ENCODE measurements at places on chromosomes 1 and 21.

- DNase-seq, result no peak
Observed at GRCh38 chr1:175404177-175404576, 211.6 kb upstream of the KIAA0040 start.

DNA sequence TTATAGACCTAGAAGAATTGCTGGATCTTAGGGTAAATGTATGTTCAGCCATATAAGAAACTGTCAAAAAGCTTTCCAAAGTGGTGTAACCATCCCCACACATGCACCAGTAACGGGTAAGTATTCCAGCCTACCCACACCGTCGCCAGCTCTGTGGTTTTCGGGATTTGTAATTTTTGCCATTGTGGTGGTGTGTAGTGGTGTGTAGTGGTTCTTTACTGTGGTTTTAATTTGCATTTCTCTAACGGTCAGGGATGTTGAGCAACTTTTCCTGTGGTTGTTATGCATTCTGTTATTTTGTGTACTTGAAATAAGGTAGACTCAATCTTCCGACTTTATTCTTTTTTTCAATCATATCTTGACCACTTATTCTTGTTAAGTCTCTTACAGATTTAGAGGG lies 342.4 kb upstream of the AJAP1 start:
- no peak for DNase-seq

- no peak for DNase-seq
Observed at GRCh38 chr1:195637539-195637938, 970.7 kb downstream of the KCNT2 start.

DNA sequence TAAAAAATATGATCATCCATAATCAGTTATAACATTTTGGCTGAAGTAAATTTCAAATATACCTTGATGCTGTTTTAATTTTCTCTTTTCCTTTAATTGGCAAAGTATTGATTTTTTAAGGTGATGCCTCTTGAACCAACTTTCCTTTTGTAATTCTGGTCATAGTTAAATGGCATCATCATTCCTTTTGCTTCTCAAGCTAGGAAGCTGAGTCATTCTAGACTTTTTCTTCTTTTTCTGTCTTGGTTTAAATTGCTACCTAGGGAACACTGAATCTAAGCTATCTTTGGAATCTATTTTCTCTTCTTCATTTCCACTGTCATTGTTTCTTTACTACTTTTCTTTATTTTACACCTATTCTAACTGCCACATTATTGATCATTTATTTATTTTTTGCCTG lies 162.7 kb downstream of the HMCN1 start:
- no peak for DNase-seq

DNA sequence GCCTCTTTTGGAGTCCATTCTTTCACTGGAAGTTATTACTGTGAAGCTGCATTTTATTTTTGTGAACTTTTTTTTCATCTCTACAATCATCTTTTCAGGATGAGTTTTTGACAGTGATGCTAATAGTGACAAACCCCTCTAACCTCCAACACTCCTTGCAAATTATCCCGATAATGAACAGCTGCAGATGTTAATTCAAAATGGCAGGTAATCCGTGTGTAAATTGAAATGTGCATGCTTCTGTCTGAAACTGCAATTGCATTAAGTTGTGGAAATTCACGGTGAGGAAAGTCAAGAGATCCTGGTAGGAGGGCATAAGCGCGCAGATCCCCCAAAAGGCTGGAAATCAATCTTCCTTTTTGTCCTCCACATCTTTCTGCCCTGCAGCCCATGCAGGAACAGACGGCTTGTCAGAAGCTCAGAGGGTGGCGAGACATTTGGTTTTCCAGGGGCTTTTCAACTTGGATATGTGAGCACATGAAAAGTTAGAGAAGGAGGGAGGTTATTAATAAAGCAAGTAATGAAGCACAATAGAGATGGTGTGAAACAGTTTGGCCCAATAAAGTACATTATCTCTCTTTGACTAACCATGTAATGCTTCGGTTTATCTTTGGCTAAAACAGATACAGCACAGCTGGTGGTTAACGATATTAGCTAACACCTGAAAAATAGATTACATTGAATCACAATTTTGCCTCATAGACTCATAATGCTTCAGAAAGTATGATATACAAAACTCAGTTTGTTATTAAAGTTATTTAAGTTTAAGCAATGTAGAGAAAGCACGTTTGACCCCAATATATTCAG lies 143.5 kb upstream of the COA6 start:
- no peak for DNase-seq

DNA sequence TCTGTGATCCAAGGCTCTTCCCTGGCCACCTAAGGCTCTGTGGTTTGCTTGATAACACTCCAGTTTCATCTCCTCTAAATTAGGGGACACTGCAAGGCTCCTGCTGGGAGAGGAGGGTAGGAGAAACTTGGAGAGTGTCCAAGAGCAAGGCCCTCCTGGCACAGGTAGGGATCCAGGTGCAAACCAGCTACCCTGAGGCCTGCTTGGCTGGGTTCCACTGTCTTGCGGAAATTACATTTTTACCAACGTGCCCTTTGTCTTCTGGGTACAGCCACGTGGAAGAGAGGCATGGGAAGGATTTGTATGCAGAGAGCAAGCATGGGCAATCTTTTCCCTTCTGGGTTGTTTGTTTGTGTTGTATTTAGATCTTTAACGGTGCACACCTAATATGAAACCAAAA lies 132.5 kb downstream of the PRDM2 start:
- DNase-seq, result no peak

GRCh38 chr21:24272521-24272938 lies 1334.8 kb downstream of the MRPL39 start:
- DNase-seq, result no peak

GRCh38 chr1:85202092-85202863 lies 1.5 kb upstream of the SYDE2 start:
- DNase-seq, result no peak

- DNase-seq, result no peak
Observed at GRCh38 chr1:160018347-160018746, 13.4 kb downstream of the PIGM start.

GRCh38 chr1:15420853-15421465 lies 11.3 kb downstream of the EFHD2 start:
- DNase-seq, result no peak

DNA sequence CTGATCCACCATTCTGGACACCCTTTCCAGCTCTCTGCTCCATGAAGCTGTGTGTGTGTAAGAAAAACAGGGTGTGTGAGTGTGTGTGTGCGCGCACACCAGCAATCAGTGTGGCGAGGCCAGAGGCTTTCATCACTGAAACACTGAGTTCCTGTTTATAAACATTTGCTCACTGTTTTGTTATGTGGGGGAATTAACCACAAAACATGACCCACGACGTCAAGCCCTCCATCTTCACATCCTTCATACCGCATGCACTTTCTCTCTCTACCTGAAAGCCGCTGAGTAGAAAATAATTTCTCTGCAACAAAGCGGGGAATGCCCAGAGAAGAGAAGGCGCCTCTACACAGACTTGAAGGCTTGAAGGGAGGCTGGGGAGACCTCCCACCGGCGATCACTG lies 148.9 kb upstream of the IRF2BP2 start:
- no peak for DNase-seq

DNA sequence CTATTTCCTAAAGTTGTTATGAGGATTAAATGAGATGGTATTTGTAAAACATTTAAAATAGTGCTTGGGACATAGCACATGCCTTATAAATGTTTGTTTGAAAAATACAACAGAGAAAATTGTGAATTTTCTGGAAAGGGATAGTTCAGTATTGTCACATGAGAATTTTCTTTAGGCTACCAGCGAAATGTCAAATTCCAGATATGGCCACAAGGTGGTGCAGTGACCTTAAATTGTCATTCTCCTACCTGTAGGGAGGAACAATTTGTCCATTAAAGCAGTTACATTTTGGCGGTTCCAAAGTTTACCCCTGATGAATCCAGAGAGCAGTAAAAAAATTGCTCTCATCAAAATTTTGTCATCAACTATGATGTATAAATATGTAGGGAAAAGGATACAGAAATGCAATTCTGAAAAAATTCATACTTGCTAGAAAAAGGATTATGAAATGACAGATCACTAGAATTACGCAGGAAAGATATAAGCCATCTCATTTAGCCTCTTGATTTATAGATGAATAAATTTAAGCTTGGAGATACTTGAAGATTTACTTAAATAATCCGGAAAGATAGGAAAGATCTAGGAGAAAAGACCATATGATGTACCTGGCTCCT lies 50.2 kb upstream of the TSHB start:
- no peak for DNase-seq

- DNase-seq, result no peak
Observed at GRCh38 chr1:67666636-67667035, 18.4 kb upstream of the GADD45A start.

GRCh38 chr1:101216623-101217022 lies 20.2 kb upstream of the S1PR1 start:
- no peak for DNase-seq

DNA sequence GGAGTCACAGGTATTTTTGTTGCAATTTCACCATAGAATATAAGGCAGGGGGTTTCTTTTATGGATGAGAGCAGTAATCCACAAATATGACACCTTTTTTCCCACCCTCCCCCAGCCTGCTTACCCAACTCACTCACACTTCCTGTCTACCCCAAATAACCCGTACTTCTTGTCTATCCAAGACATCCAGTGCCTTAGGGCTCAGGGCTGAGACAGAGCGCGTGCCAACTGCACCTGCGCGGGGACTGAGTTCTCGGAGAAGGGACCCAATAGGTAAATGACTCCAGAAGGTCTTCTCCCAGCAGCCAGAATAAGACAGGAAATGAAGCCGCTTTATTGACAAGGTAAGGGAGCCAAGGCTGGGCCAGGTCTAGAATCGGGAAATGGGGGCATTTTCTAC lies 369.1 kb downstream of the SIPA1L2 start:
- DNase-seq, result no peak

DNA sequence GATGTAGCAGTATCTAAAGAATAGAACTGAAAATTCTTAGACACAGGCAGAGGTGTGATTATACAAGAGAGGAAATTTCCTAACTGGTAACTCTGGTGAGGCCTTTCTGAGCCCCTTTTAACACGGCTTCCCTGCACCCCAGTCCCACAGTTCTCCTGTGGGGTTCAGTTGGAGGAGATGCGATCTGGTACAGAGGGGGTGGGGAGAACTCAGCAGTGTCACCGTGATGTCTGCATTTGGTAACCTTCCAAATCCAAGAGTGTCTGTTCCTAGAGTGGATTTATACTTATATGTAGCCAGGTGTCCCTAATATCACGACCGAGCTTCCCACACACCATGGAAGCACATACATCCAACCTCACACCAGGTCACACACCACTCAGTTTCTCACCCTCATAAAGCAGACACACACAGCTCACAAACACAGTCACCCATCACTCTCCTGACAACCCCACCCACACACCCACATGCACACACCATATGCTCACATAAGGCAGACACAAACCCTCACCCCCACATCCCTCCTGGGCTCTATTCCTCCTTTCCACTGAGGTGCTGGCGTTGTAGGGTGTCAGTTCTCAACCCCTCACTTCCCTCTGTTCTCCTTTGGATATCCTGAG lies 48.5 kb downstream of the RHBG start:
- DNase-seq, result no peak
